Uterus (tissue), 4 donors: ENCODE measurements at places on chromosomes 6 and 20.

DNA sequence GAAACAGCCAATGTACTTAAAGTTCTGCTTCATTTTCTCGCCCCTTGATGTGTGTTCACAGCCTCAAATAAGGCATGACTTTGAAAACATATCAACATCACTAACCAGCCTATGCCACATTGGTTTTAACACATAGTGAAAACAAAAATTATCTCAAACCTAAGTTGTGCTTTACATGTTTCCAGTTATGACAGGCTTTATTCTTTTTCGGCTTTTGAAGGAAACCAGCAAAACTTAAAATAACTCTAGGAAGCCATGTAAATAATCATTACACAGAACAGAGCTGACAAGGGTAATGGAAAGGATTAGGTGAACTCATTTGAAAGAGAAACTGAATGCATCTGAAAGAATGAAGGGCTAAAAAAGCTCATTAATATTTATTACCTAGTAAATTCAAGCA lies 42.1 kb downstream of the BMP5 start:
- DNase-seq, result no peak

GRCh38 chr6:69915346-69915745 lies 49.0 kb downstream of the COL19A1 start:
- no peak for DNase-seq

GRCh38 chr20:37954626-37955025 lies 51.7 kb downstream of the VSTM2L start:
- no peak for DNase-seq

DNA sequence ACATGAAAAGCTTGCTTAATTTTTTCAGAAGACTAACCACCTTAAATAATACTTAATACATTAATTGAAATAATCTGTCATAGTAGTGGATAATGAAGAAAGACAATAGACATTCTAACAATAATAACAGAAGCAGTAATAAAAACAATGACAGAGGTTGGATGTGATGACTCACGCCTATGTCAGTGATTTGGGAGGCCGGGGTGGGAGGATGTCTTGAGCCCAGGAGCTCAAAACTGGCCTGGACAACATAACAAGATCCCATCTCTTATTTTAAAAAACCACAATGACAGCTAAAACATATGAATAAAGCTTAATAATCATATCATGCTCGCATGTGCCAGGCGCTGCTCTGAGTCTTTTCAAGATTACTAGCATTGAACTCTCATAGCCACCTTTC lies 105.5 kb downstream of the IPCEF1 start:
- DNase-seq, result no peak

- DNase-seq, result no peak
These were observed 12.8 kb downstream of the RAMACL start for GRCh38 chr6:166573511-166574216.

DNA sequence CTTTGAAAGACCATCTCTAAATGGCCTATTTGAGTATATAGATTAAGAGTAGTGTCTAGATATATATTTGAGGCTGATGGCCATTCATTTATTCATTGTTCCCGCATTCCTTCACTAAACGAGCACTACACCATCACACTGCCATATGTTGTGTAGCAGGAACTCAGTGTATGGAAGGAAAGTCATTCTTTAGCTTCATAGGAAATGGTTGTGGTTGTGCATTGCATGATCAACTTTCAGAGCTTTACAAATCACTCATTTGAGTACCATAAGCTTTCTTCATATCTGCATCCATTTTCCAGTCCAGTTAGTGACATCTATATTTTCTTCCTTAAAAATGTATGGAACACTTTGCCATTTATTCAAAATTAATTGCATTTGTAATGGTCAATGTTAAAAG lies 97.9 kb downstream of the ARID1B start:
- no peak for DNase-seq
